Fibroblast of the aortic adventitia (primary cell): ENCODE measurements at places on chromosomes 3 and 15. TPM values are rescaled to one million over a fixed set of nuclear protein-coding genes. Genes with fewer than 3 reads are reported as not detected.

DNA sequence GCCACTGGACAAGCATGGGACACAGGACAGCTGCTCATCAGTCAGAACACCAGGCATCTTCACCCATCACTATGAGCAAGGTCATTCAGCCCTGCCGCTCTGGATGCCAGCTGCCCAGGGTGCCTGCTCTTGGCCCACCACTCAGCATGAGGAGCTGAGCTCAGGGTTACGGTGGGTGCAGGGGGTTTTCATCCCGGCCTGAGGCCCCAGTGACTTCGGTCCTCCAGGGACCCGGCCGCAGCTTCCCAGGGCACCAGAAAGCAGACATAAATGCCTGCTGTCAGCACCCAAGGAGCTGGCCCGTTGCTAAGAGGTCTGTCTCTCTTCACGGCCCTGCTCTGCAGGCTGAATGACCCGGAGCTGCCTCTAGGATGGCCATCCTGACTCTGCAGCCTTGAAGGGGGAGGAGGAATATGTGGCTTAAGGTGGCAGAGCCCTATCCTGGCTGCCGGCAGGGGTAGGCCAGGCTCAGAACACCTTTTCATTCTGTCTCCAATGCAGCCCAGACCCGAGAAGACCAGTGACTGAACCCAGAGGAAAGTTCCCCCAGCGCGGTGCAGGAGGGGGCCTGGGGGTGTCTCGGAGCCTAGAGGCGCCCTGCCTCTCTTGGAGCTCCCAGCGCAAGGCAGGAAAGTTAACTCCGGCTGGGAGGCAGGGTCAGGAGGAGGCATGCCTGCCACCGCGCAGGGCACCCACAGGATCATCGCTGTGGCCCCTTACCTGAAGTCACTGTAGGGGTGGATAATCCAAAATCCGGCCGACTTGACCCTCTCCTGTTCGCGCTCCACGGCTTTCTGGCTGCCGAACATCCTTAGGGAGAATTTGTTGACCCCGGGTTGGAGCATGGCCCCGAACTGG lies 1.8 kb downstream of the HCN4 start:
- DNase-seq: no peak

GRCh38 chr3:88152841-88153240 lies 3.1 kb downstream of the C3orf38 start:
- DNase-seq: no peak

- DNase-seq: no peak
Observed at GRCh38 chr15:90099072-90099867, 3.0 kb downstream of the IDH2 start.

The C3orf80 gene
- total RNA-seq: 0.63 and 1.8 TPM in 2 replicates

The P3H2 gene
- 4.0 and 15.6 TPM in 2 replicates for total RNA-seq

GRCh38 chr3:157130467-157131251 lies 29.3 kb downstream of the CCNL1 start:
- peak; percentile 46 for DNase-seq

DNA sequence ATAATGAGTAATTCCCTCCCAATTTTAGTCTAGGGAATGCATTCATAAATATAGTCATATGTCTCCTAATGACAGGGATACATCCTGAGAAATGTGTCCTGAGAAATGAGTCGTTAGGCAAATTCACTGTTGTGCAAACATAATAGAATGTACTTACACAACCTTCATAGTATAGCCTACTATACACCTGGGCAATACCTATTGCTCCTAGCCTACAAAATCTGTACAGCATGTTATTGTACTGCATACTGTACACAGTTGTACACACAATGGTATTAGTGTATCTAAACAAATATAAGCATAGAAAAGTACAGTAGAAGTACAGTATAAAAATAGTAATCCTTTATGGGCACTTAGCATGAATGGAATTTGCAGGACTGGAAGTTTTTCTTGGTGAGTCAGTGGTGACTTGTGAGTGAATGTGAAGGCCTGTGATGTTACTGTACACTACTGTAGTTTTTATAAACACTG lies 6.6 kb downstream of the DTWD1 start:
- DNase-seq: peak; percentile 92

DNA sequence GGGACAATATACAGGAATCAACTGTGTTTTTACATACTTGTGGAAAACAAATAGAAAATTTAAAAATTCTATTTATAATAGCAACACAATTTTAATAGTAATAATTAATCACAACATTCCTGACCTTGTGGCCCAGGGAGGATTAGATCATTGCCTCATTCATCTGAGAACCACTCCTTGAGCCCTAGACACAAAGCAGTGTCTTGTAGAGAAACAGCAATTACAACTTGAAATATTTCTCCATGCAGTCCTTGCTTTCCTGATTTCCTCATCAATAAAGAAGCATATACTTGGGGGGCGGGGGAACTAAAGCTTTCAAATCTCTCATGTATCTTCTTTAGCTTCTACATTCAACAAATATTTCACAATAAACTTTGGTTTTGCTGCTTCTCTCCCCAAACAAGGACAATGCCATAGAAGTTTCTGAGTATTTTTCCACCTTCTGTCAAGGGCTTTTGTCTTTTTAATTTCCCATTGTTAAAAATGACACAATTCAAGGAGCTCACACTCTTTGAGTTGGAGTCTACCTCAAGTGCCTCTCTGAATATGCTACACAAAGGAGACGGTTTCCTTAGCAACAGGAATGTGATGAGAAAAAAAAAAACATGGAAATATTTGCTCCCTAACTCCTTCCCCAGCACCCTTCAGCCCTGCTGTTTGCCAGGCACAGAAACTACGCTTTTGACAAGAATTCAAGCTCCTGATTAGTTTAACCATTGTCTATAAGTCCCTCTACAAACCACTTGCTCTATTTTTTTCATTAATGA lies 118.8 kb downstream of the ARPP21 start:
- DNase-seq: no peak

- no peak for DNase-seq
Observed at GRCh38 chr3:102748646-102749045, 313.8 kb downstream of the ZPLD1 start.

- DNase-seq: no peak
Observed at GRCh38 chr3:17314171-17314570, 428.3 kb downstream of the TBC1D5 start.

The FAN1 gene
- 12.3 and 17.8 TPM in 2 replicates for total RNA-seq

The PLA2G4E gene
- total RNA-seq: not detected in 2 replicates

The TIMP4 gene
- total RNA-seq: 4.3 and 12.3 TPM in 2 replicates

The C2CD4A gene
- not detected in 2 replicates for total RNA-seq

The HOMER2 gene
- total RNA-seq: 1.5 and 5.4 TPM in 2 replicates

DNA sequence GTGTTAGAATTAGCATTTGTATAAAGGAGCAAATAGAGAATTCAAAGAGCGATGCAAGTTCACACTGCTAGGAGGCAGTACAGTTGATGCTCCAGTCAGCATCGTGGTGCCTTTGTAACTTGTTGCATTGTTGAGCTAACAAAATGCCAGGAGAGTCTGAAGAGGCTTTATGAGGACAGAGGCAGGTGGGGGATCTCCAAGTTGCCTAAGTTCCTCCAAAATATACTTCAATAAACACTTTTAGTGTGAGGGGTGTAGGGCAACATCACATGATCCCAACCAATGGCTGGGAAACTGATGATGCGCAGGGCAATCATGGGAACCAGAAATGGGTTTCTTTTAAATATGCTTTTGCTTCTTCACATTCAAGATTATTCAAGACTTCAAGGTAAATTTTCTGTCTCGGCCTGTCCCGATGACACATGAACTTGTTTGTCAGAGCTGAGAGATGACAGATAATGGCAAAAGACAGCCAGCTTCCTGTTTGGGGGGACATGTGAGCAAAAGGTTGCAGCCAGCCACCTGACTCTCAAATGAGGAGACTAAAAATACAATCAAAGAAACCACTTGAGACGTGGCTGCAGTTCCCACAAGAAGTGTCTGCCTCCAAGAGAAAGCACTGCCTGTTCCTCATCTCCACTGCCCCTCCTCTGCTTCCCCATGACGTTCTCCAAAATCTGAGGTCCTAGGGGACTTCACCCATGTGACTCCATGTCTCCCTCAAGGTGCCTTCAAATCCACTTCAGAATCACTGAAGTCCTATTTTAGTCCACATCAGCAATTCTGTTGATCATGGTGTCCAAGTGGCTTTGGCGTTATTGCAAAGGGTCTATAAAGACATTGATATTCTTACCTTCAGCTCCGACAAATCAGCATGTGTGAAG lies 39.3 kb downstream of the KLHL6 start:
- no peak for DNase-seq

The XCR1 gene
- not detected in 2 replicates for total RNA-seq

DNA sequence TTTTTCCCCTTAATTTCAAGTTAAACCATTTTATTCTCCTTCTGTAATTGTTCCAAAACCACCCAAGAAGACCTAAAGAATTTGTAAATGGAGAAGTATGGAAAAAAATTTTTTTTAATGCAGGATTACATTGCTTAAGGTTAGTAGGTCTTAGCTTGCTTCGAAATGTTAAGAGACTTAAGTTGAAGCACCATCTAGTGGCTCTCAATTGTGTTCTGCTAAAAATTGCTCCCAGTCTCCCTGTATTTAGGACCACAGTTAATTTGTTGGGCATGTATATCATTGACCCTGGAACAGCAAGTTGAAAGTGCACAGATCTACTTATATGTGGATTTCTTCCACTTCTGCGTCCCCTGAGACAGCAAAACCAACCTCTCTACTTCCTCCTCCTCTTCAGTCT lies 32.4 kb downstream of the CD200R1L start:
- DNase-seq: peak; percentile 93

GRCh38 chr15:78341057-78341987 lies 1.2 kb downstream of the CRABP1 start:
- DNase-seq: no peak

The PLSCR5 gene
- total RNA-seq: not detected in 2 replicates

DNA sequence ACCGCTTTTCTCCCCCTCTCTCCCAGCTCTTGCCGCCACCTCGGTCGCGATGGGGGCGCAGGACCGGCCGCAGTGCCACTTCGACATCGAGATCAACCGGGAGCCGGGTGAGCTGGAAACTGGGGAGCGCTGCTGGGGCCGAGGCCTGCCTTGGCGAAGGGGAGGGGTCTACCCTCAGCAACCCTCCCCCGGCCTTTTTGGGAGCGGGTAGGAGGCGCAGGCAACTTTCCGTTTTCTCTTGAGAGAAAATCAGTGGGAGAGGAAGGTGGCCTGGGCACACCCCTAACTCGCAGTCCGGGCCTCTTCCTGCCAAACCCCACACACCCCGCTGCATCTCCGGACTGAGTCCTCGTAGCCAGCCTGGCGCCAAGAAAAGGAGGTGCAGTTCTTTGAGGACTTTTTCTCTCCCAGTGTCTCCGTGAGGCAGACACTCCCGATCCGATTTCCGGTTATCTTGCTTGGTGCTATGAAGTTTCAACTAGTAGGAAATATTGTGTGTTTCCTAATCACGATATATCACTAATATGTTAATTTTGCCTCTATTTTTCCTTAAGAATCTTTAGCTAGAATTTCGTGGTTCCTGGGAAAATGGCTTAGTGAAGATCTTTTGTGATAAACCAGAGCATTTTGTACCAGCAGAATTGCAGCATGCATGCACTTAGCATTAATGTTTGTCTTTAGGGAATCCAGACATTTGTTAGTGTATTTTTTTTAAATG lies 631 bp downstream of the NKTR start:
- peak; percentile 60 for DNase-seq

The SLC2A2 gene
- not detected in 2 replicates for total RNA-seq

DNA sequence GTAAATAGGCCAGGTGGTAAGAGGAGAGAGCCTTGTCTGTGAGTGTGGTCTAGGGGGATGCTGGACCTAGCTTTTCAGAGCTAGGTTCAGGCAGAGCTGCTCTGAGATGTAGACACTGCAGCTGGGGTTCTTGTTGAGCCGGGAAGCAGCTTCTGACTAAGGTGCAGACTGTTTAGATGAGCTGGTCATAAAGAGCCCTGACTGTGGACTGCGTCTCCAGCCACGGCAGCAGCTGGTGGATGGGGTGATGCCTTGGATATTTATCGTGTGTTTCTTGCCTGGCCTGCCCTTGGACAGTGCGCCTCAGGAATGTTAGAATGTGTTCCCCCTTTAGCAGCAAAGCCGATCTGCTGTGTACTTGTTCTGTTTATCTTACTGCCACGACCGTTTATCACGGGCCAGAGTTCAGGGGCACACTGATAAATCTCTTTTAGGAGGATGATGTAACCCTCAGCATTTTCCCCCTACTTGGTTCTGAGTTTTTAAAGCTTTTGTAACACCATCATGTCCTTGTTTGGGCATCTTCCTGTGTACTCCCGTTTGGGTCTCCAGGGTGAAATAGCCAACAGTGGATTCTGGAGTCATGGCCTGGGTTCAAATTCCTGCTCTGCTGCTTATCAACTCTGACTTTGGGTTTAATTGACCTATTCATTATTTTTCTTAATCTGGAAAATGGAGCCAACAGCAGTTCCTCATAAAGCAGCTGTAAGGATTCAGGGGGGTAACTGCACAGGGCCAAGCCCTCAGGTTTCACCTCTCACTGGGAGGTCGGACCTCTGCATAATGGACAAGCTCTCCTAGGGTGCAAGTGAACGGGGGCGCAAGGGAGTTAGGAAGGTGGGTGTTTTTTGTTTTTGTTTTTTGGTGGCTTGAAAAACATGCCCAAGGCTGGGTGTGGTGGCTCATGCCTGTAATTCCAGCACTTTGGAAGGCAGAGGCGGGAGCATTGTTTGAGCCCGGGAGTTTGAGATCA lies 51.4 kb downstream of the FLNB start:
- peak; percentile 81 for DNase-seq

DNA sequence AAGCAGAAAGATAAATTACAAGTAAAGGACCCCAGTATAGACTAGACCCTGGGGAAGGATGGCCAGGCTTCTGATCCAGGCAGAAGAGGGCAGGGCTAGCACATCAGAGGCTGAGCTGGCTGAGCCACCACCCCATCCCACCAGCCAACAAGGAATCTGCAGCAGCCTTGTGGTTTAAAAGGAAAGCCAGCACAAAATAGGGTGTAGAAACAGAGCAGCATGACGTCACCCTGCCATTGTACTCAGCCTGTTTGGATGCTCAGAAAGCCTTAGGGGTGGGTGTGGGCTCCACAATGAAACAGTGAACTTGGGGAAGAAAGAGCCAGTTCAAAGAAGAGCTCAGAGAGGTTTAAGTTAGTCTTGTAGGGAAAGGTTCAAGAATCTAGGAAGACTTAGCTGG lies 28.2 kb downstream of the DUOX1 start:
- peak; percentile 94 for DNase-seq

- no peak for DNase-seq
Observed at GRCh38 chr3:42970557-42970956, 8.6 kb upstream of the GASK1A start.
